ENCODE measurements at places on chromosomes 12 and 14.
A peak's percentile ranks its signal among the peaks of the same experiment; 100 is the strongest.

- no peak for DNase-seq
Observed at GRCh38 chr12:97813301-97813700, 350.7 kb downstream of the RMST start.

DNA sequence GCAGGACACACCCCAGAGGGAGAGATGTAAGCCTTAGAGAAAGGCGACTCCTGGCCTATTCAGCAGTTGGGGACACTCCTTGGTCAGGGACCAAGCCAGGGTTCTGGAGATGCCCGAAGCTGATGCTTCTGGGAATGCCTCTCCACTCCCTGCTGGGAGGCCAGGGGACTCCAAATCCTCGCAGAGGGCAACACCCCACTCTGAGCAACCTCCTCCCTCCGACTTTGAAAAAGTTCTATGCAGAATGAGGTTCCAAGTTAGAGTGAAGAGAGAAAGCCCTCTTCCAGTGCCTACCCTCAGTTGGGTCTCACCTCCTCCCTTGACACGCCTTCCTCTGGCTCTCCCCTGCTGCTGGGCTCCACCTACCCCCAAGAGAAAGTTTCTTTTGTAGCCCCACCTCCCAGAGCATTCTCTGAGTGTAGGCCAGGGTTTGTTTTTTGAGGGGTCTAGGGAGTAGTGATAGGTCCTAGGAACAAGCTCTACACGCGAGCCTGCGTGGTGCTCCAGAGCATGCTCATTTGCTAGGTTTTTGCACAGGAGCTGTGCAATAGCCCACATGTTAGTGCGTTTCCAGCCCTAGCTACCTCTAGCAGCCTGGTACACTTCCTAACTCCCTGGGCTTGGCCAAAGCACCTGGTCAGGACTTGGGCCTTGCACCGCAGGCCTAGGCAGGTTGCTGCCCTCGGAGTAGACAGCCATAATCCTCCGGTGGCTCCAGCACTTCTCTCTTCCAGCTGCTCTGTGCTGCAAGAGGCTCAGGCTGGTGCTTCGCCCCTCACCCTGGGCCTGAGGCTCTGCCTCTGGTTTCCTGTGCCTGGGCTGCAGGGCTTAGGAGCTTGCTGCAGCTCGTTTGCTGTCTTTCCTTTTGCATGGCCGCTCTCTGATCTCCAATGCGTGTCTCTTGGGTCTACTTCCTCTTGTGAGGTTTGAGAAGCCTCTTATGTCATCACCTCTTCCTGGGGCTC lies 590 bp upstream of the CEBPE start:
- DNase-seq = peak; percentile 48

- DNase-seq = no peak
Observed at GRCh38 chr14:67525389-67525788, 7.7 kb upstream of the PLEKHH1 start.

DNA sequence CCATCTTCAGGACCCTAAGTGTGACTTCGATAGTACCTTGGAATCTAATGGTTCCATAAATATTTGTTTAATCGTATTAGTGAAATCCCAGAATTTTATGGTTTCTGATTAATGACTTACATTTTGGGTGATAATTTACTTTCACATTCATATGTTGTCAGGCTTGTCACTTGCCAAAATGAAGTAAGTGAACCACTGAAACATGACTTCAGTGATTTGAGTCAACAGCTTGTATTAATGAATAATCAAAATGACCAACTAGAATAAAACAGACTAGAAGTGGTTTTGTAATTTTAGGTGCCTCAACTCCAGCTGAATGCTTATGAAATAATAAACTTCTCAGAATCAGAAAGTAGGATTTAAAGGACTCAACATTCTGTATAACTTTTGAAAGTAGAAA lies 517.1 kb downstream of the PRKD1 start:
- DNase-seq = no peak

Measured in activated gamma-delta T cell treated with Interleukin-2 at 50 U/mL for 16 hours (primary cell).